A549 treated with Hydrocortisone at 1 μM for 4 hours (cell line): ENCODE measurements at places on chromosomes 2 and 18. TPM values are rescaled to one million over a fixed set of nuclear protein-coding genes. Genes with fewer than 3 reads are reported as not detected.

The STAT4 gene
- total RNA-seq = 3.5 to 5.3 TPM (median 4.2 TPM) in 5 replicates

The FHL2 gene
- 54.4 to 65.3 TPM (median 59.1 TPM) in 5 replicates for total RNA-seq

The POU3F3 gene
- total RNA-seq = 0.03 TPM in 1 of 5 replicates, not detected in the others

The CNDP1 gene
- total RNA-seq = not detected in 5 replicates

The FBXO15 gene
- 0.67 to 1.1 TPM (median 0.92 TPM) in 5 replicates for total RNA-seq
